ENCODE measurements at places on chromosomes 1 and 21. TPM values are rescaled to one million over a fixed set of nuclear protein-coding genes. Genes with fewer than 3 reads are reported as not detected.

Gene RNF11
- total RNA-seq, result 103 TPM

Gene GOLT1A
- total RNA-seq, result not detected

Gene CSF3R
- total RNA-seq, result 9.3 TPM

GRCh38 chr1:31410871-31411270 is 2.1 kb upstream of the SERINC2 start:
- DNase-seq, result no peak
- H3K27ac ChIP-seq, result no peak overlapping the region
- no peak overlapping the region for H3K4me3 ChIP-seq
- no peaks in the 10 kb centered on the region for H3K36me3 ChIP-seq
- H3K4me1 ChIP-seq, result no peaks in the 10 kb centered on the region

DNA sequence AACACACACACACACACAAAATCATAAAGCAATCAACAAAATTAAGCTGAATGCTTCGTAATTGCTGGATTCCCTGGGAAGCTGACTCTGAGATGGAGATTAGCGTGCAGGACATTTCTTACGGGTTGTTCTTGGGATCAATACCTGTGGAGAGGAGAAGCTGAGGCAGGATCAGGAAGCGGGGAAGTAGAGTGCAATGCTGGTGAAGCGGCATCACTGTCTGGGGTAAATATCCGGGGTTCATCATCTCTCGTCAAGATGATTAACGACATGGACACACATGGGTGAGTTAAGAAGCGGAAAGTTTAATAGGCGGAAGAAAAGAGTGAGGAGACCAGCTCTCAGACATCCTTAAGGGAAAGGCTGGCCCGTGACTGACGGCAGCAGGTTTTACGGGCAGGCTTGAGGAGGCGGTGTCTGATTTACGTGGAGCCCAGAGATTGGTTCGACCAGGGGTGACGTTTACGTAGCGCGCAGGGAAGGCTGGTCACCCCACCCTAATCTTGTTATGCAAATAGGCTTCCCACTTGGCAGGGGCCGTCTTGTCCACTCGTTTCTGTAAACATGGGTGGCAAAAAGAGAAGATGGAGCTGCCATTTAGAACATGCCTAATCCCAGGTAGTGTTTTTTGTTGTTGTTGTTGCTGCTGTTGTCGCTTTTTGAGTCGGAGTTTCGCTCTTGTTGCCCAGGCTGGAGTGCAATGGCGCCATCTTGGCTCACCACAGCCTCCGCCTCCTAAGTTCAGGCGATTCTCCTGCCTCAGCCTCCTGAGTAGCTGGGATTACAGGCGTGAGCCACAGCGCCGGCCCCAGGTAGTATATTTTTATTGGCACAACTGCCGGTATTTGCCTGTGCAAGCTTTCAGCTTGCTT is 135.6 kb upstream of the KCNJ15 start:
- H3K27ac ChIP-seq, result no peak overlapping the region
- no peak overlapping the region for H3K4me3 ChIP-seq
- no peaks in the 10 kb centered on the region for H3K36me3 ChIP-seq
- no peak for DNase-seq
- no peaks in the 10 kb centered on the region for H3K27me3 ChIP-seq

GRCh38 chr1:160623227-160623633 is 23.6 kb downstream of the SLAMF1 start:
- DNase-seq, result no peak
- H3K4me1 ChIP-seq, result no peaks in the 10 kb centered on the region
- no peak overlapping the region for H3K27ac ChIP-seq

DNA sequence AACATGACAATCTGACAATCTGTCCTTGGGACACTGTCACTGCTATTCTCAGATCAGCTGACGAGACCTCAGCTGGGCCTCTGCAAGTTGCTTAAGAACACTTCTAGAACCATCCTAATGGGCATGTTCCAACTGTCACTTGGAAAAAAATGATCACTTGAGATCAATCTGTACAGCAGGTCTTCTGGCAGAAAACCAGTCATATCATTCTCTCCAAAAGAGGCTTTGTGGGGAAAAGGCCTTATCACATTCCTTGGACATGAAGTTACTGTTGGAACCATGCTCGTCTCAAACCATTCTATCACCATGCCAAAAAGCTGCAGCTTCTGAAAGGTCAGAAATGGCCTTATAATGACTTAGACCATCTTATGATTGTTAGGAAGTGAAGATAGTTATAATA is 744.2 kb downstream of the USP25 start:
- no peaks in the 10 kb centered on the region for H3K27me3 ChIP-seq
- H3K4me3 ChIP-seq, result no peak overlapping the region
- DNase-seq, result no peak
- H3K27ac ChIP-seq, result peak overlapping the region; percentile 78
- H3K36me3 ChIP-seq, result no peaks in the 10 kb centered on the region
- H3K4me1 ChIP-seq, result peaks cover 46% of the 10 kb centered on the region
